Inflammatory macrophage treated with lipopolysaccharide for 4 hours (primary cell): ENCODE measurements at places on chromosomes 3 and 15.
A peak's percentile ranks its signal among the peaks of the same experiment; 100 is the strongest.

DNA sequence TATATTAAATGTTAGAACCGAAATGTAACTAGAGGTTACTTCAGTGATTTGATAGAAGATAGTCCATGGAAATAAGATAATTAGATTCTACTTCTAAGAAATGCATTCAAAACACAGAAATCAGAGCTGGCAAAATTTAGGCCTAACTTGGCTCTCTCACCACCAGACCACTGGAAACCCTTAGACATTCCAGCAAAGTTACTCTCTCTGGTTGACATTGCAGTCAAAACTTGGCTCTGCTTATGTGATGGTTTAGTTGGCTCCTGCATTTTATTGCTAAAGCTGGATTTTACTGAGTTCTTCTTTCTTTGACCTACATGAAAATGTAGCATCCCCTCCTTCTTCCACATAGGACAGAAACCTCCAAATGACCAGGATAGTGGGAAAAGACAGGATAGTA lies 35.4 kb upstream of the CBLB start:
- DNase-seq = no peak

DNA sequence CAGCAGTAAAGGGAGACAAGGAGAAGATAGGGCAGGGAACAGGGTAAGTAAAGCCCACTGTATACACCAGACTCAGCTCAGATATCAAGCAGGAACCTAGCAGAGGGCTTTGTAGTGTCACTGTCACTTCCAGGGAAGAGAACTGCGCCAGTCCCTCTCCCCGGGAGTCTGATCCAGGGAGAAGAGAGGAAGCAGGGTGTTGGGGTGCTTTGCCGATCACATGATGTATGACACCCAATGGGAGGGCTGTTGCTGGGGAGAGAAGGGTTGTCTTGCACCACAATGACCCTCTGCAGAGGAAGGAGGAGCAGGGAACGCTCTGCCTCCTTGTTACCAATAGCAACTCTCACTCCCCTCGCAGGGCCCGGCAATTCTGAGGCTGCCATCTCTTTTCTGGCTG lies 147.2 kb upstream of the SLC2A2 start:
- DNase-seq = peak; percentile 47

DNA sequence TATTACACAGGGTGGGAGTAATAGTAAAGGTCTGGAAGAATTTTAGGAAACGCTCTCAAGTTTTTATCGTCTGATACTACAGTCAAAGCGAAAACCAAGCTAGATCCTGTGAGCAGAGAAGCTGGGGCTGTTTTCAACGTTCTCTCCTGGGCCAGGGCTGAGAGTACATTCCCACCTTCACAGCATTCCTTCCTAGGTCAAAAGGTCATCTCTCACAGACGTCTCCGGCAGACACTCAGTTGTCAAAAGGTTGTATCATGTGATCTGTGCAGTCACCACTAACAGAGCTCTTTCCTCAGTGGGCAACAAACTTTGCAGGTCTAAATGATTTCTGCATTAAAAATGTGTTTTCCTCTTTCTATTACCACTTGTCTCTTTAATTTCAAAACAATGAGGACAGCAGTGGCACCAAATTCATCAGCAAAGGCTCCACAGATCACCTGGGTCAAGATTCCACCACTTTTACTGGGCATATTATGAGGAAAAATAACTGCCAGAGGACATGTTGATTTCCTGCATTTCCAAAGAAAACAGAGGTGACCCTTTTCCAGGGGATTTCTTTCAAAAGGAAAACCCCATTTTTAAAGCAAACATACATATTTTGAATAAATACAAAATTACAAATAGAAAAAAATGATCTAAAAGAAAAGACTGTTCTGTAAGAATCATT lies 41.9 kb downstream of the MEIS2 start:
- DNase-seq = no peak

GRCh38 chr15:35305946-35306345 lies 220.9 kb upstream of the NANOGP8 start:
- no peak for DNase-seq
